Suprapubic skin (tissue), 4 donors: ENCODE measurements at places on chromosomes 4 and X.

- no peak overlapping the region for H3K27ac ChIP-seq
- peak overlapping the region; percentile 81 for H3K4me3 ChIP-seq
- H3K27me3 ChIP-seq, result peaks cover 8% of the 10 kb centered on the region
- H3K4me1 ChIP-seq, result peaks cover 14% of the 10 kb centered on the region
Observed at GRCh38 chr4:48905363-48906015, 1.1 kb downstream of the OCIAD2 start.

- no peak overlapping the region for H3K4me3 ChIP-seq
- H3K4me1 ChIP-seq, result no peaks in the 10 kb centered on the region
- no peak for DNase-seq
Observed at GRCh38 chr4:74287164-74287563, 21.1 kb upstream of the EPGN start.

GRCh38 chr4:142909908-142910307, 63.8 kb upstream of the INPP4B start:
- H3K27ac ChIP-seq, result no peak overlapping the region
- no peaks in the 10 kb centered on the region for H3K36me3 ChIP-seq
- no peaks in the 10 kb centered on the region for H3K4me1 ChIP-seq
- DNase-seq, result no peak

DNA sequence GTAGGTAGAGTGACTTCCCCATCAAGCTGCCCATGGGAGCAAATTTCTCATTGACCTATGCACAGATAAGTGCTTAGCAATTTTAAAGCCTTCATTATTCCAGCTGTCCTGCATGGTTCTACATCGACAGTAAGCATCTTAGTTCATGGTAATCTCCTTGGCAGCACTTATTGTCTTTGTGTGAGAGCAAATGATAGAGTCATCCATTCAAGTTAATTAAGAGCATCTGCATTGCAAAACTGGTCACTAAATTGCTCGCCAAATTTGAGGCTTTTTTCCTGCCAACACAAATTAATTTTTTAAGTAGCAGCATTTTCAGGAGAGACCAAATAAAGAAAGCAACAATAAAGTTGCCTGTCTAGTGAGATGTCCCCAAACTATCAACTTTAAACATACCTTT, 76.7 kb downstream of the SH3BGRL start:
- H3K4me1 ChIP-seq, result no peaks in the 10 kb centered on the region
- no peak overlapping the region for H3K4me3 ChIP-seq
- no peak overlapping the region for H3K27ac ChIP-seq
- peaks cover 17% of the 10 kb centered on the region for H3K36me3 ChIP-seq

- no peaks in the 10 kb centered on the region for H3K4me1 ChIP-seq
- H3K36me3 ChIP-seq, result no peaks in the 10 kb centered on the region
- H3K27ac ChIP-seq, result no peak overlapping the region
- H3K4me3 ChIP-seq, result no peak overlapping the region
Observed at GRCh38 chr4:122010610-122011009, 58.8 kb upstream of the TRPC3 start.

- no peak overlapping the region for H3K27ac ChIP-seq
- H3K27me3 ChIP-seq, result no peaks in the 10 kb centered on the region
- no peak overlapping the region for H3K4me3 ChIP-seq
- H3K36me3 ChIP-seq, result peaks cover 28% of the 10 kb centered on the region
- peak; percentile 55 for DNase-seq
Observed at GRCh38 chrX:1443496-1444075, 9.1 kb downstream of the ASMTL start.

GRCh38 chr4:151166636-151167035, 67.2 kb downstream of the RPS3A start:
- no peak overlapping the region for H3K4me3 ChIP-seq
- H3K4me1 ChIP-seq, result peaks cover 18% of the 10 kb centered on the region
- H3K36me3 ChIP-seq, result peaks cover 19% of the 10 kb centered on the region
- no peaks in the 10 kb centered on the region for H3K27me3 ChIP-seq
- H3K27ac ChIP-seq, result no peak overlapping the region
- no peak for DNase-seq

DNA sequence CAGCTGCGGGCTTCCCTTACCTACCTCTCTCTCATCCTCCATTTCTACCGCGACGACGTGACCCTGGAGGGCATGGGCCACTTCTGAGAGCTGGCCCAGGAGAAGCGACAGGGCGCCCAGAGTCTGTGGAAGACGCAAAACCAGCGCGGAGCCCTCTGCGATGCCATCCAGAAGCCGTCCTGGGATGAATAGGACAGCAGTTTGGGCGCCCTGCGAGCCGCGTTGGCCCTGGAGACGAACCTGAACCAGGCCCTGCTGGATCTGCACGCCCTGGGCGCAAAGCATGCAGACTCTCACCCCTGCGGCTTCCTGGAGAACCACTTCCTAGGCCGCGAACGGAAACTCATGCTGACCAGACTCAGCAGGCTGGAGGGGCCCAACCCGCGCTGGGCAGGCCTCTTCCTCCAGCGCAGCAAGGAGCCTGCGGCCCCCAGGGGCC, 52.7 kb upstream of the TMPRSS11F start:
- no peak overlapping the region for H3K4me3 ChIP-seq
- no peaks in the 10 kb centered on the region for H3K4me1 ChIP-seq
- H3K27me3 ChIP-seq, result no peaks in the 10 kb centered on the region
- no peak overlapping the region for H3K27ac ChIP-seq

GRCh38 chr4:107930821-107931774, at the start of gene CYP2U1:
CYP2U1 (plus strand) TSS chr4:107931549; CDS start chr4:107931644, 95 bp downstream.
- H3K36me3 ChIP-seq, result no peaks in the 10 kb centered on the region
- peak within 1 kb of the TSS; percentile 80 for H3K4me3 ChIP-seq
- DNase-seq, result peak; percentile 95
- H3K27ac ChIP-seq, result peak within 1 kb of the TSS; percentile 68
- H3K27me3 ChIP-seq, result no peaks in the 10 kb centered on the region

DNA sequence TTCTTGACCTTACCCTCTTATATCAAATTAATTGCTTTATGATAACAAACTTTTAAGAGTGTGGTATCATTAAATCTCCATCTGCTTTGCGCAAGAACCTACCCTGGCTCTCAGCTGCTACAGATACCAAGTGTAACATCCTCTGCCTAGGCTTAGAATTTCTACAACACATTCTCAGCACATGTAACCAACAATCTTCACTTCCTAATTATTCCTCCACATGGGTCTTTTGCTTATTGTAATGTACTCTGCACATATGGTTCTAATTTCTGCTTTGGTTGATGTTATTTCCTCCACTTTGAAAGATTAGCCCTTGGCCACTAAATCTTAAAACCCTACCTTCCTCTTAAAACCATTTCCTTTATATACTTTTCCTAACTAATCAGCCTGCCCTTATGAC, 242.4 kb downstream of the ARHGAP24 start:
- no peak for DNase-seq
- no peaks in the 10 kb centered on the region for H3K27me3 ChIP-seq
- H3K27ac ChIP-seq, result no peak overlapping the region
- peaks cover 8% of the 10 kb centered on the region for H3K4me1 ChIP-seq
- no peaks in the 10 kb centered on the region for H3K36me3 ChIP-seq
- no peak overlapping the region for H3K4me3 ChIP-seq

GRCh38 chr4:129929052-129929451, 833.1 kb downstream of the C4orf33 start:
- DNase-seq, result no peak
- no peaks in the 10 kb centered on the region for H3K36me3 ChIP-seq
- H3K4me1 ChIP-seq, result no peaks in the 10 kb centered on the region
- no peak overlapping the region for H3K4me3 ChIP-seq
- H3K27ac ChIP-seq, result no peak overlapping the region
- H3K27me3 ChIP-seq, result no peaks in the 10 kb centered on the region

- H3K36me3 ChIP-seq, result no peaks in the 10 kb centered on the region
- no peaks in the 10 kb centered on the region for H3K4me1 ChIP-seq
- H3K4me3 ChIP-seq, result no peak overlapping the region
Observed at GRCh38 chr4:142226014-142226413, 589.6 kb downstream of the IL15 start.

GRCh38 chrX:130716781-130717413, 186.1 kb downstream of the ENOX2 start:
- no peak for DNase-seq
- H3K36me3 ChIP-seq, result no peaks in the 10 kb centered on the region
- no peak overlapping the region for H3K27ac ChIP-seq
- no peak overlapping the region for H3K4me3 ChIP-seq

- no peak overlapping the region for H3K4me3 ChIP-seq
- DNase-seq, result no peak
- no peaks in the 10 kb centered on the region for H3K4me1 ChIP-seq
- H3K27ac ChIP-seq, result no peak overlapping the region
- no peaks in the 10 kb centered on the region for H3K27me3 ChIP-seq
- H3K36me3 ChIP-seq, result no peaks in the 10 kb centered on the region
Observed at GRCh38 chr4:146470604-146471003, 51.1 kb downstream of the SLC10A7 start.

DNA sequence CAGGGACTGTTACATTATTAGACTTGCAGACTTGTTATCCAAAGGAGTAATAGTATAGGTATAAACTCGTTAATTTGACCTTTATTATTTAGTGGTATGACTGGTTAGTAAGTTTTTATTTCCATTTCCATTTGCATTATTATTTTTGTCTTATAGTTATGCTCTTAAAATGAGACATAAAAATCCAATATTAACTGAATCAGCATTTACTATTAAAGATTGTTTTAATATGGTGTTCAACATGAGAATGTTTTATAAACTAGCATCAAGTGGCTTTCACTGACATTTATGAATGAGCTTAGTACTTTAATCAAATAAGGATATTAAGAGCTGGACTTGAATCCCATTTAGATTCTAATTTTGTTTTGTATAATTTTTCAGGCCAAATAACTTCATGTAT, 228.1 kb upstream of the HAND2 start:
- no peaks in the 10 kb centered on the region for H3K27me3 ChIP-seq
- no peaks in the 10 kb centered on the region for H3K36me3 ChIP-seq
- H3K4me3 ChIP-seq, result no peak overlapping the region
- no peaks in the 10 kb centered on the region for H3K4me1 ChIP-seq
- H3K27ac ChIP-seq, result no peak overlapping the region
